ENCODE measurements at places on chromosomes 2 and 18. TPM values are rescaled to one million over a fixed set of nuclear protein-coding genes. Genes with fewer than 3 reads are reported as not detected.
A peak's percentile ranks its signal among the peaks of the same experiment; 100 is the strongest.

- no peak for DNase-seq
These were observed 112.5 kb upstream of the ARHGAP28 start for GRCh38 chr18:6616981-6617380.

GRCh38 chr18:51568151-51568550 is 370.7 kb upstream of the MEX3C start:
- no peak for DNase-seq

DNA sequence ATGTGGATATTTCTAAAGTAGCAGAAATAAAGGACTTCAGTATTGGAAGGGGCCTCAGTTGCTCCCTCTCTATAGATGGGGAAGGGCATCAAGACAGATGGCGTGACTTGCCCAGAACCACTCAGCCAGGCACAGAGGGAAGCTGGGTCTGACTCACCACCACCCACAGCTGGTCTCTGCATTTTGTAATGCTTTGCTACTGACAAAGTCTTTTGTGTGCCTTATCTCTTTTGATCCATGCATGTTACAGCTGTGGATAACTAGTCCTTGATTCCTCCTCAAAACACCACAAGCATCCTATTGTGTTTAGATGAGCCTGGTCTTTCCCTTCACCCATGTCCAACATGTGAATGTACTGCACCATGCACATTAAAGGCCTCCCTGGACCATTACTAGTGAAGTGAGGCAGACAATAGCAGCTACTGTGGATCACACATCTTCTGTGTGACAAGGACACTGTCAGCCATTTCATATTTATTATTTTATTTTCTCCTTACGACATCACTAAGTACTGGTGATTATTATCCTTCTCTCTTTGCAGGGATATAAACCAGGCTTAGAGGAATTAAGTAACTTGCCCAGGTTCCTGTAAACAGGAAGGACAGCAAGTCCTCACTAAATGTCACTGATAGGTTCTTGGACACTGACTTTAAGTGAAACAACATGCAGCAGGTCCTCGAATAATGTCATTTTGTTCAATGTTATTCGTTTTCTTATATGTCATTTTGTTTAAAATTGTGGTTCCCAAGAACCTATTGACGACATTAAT is 29.6 kb upstream of the IL37 start:
- DNase-seq = peak; percentile 94

DNA sequence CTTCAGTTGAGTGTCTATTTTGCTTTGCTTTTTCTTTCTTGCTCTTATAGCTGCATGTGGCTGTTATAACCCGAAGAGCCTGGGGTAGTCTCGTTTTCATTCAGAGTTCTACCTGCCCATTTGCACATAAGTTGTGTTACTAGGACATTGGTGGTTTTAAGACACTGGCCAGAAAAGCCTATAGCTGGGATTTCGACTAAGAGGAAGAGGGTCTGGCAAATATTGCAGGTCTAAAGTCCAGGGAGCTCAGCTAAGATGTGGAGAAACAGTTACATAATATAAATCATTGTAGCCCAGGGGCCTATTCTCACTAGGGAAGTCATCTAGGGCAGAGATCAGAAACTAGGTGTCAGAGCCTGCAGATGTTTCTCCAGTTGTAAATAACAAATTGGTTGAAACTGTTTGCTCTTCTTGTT is 120.8 kb downstream of the BABAM2 start:
- no peak for DNase-seq

GRCh38 chr18:9705183-9705829 is 2.8 kb upstream of the RAB31 start:
- no peak for DNase-seq

DNA sequence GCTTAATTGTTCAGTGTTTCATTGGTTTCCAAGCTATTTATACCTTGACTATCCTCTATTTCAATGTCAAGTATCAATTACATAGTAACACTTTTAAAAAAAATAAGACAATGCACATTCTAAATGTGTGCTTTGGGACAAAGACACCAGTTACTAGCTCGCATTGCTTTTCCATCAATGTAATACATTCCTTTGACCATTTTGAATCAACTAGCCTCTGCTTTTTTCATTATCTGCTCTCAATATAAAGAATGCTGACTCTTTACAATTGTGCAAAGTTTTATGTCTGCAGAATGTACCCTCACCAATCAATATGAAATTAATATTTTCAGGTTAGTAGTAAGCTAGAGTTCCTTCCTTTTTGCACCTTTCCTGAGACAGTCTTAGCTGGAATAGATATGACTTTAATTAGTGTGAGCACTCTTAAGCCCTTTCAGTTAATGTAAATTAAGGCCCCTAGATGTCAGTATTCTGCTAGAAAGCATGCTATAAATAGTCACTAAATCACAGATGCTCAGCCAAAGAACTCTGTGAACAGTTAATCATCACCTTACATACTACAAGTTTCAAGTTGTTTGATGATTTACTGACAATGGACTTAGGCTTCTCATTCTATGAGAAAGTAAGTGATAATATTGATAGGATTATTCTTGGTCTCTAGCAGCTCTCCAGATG is 413.6 kb downstream of the PTH2R start:
- no peak for DNase-seq

GRCh38 chr2:81549646-81550045 is 1245.1 kb upstream of the LRRTM1 start:
- DNase-seq = no peak

- no peak for DNase-seq
These were observed 307.8 kb upstream of the CELF4 start for GRCh38 chr18:37873416-37873815.

- peak; percentile 81 for DNase-seq
These were observed 410 bp upstream of the TGIF1 start for GRCh38 chr18:3449512-3450011.

DNA sequence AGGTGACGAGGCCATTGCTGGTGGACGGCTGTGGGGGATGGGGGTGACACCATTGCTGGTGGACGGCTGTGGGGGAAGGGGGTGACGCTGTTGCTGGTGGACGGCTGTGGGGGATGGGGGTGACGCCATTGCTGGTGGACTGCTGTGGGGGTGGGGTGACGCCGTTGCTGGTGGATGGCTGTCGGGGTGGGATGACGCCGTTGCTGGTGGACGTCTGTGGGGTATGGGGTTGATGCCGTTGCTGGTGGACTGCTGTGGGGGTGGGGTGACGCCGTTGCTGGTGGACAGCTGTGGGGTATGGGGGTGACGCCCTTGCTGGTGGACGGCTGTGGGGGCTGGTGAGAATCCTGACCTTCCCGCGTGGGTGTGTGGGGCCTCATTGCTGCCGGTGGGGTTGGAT is 47.1 kb downstream of the CTDP1 start:
- no peak for DNase-seq

- DNase-seq = no peak
These were observed 783 bp downstream of the BUB1 start for GRCh38 chr2:110677080-110677479.

DNA sequence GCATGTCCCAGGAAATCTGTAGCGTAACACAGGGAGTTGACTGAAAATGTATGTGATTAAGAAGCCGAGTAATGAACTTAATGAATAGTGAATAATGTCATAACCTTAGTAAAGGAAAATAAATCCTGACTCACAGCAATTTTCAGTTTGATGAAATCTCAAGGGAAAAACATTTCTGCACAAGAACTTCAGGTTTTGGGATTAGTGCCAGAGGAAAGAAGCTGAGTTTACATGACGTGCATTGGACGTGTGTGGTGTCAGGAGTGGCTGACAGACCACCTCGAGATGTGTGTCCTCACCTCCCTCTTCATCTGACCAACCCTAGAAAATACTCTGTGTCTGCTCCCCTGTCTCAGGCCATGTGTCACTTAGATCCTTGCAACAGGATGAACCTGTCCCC is 39.1 kb downstream of the VWA3B start:
- no peak for DNase-seq

DNA sequence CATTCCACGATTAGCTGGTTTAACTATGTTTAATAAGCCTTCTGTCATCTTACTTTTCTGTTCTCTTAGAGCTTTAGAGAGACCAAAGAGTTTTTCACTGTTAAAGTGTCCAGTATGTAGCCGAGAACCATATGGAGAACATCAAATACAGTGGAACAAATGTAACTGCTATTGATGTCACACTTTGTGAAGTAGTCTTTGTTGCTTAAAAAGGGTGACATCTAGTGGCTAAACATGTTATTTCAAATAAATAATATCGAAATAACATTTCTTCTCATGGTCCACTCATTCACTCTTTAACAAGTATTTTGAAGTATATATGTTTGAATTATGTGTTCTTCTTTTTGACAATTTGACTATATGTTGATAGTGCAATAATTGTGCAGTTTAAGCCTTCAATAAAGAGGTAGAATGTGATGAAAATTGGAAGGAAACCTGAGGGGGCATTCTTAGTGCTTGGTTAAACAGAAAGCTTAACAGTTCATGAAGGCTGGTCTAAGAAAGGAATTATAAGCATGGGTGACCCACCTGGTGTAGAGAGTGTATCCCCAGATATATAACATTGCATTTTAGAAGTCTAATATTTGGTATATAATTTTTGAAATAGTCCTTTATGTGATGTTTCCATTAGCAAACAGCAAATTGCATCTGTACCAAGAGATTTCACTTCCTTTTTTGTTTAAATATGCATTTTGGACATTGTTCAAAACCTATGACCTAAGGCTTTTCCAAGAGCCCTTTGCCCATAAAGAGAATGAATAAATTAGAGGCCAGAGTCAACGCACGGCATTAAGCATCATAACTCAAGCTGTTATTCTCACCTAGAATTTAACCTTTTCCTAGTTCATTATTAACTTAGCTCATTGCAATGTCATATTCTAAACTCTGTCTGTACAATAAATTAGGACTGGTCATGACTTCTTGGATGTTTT is 112.1 kb downstream of the KYNU start:
- DNase-seq = peak; percentile 54

- peak; percentile 95 for DNase-seq
These were observed 722 bp downstream of the BAZ2B start for GRCh38 chr2:159615367-159616285.

DNA sequence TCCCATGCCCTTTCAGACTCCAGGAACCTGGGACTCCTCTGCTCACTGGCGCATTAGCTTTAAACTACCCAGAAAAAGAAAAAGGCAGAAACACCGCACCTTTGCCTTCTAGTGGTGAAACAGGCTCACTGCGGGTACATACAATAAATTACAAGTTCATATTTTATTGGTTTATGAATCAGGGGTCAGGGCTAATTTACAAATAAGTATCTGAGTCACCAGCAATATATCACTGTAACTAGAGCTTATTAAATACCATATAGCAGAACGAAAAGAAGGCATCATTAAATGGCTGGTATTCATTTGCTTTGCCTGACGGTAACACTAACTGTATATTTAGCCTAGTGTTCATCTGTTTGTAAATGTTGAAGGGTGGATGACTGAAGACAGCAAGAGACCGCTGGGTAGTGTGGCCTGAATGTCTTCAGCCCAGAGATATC is 26.9 kb upstream of the DTNB start:
- peak; percentile 56 for DNase-seq

- DNase-seq = no peak
These were observed 58.4 kb upstream of the ETAA1 start for GRCh38 chr2:67338601-67339233.

DNA sequence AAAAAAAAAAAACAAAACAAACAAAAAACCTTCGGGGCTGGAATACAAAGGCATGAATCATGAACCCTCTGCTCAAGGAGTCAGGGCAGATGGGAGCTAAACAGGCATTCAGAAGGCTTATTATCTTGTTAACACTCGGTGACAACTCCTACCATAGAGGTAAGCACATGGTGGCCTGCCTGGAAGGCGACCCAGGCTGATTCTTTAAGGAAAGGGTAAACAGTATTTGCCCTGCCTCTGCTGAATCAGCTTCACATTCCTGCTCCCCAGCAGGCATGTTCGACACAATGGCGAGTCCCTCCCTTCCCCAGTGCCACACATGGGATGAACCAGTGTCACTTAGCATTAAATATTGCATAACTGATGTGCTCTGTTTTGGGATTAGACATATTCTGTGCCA is 191.9 kb downstream of the ARL4C start:
- DNase-seq = peak; percentile 41

DNA sequence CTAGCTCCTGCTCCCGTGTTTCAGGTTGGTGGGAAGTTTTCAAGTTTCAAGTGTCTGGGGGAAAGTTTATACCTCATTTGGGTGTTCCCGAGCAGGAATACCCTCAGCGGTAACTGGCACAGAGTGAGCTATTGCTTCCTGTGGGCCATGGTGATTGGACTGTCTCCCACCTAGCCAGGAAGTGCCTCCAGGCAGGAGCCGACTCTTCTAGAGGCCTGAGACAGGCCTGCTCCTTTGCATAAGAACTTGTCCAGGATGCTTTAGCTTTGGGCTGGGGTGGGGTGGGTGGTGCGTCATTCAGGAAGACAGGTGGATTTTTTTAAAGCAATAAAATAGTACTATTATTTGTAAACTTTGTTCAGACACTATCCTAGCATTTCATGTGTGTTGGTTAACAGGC is 23.5 kb upstream of the DNMT3A start:
- peak; percentile 11 for DNase-seq

GRCh38 chr18:46322411-46322891 is 218.3 kb downstream of the HAUS1 start:
- no peak for DNase-seq

- DNase-seq = no peak
These were observed 454.1 kb downstream of the MEIS1 start for GRCh38 chr2:66888791-66889631.

GRCh38 chr2:85095094-85095493 is 38.1 kb upstream of the TCF7L1 start:
- DNase-seq = no peak

DNA sequence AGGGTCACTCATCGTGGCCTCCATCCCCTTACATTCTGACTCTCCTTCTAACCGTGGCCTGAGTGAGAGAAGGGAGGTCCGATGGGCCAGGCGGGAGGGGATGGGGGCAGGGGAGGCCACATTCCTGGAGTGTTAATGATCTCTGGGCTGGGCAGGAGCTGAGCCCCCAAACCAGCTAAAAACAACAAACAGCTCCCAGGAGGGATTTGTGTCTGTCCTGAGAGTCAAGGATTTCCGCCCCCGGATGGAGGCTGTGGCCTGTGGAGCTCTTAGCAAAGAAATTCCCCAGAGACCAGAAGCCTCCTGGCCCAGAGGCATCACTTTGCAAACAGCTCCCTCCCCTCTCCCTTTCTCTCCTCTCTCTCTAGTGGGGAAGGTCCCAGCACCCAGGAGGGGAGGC is 23.5 kb downstream of the EMX1 start:
- no peak for DNase-seq

DNA sequence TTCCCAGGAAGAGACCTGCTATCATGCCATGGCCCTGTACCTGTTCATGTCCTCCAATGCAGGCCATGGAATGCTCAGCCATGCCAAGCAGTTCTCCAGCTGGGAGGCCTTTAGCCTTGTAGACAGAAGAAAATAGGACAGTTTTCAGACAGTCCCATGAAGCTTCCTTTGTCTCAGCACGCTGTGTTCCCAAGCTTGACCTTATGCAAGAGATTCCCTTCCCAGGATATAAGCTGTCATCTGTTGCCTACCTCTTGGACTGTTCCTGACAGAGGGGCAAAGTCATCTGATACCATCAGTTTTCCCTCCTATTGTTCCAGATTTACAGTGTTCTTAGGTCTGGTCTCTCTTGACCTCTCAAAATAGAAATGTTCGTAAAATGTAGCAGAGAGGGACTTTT is 96.6 kb upstream of the EML6 start:
- DNase-seq = no peak

Gene SPATA3
- total RNA-seq = not detected

Gene ASAP2
- 26.2 TPM for total RNA-seq

Gene STPG4
- not detected for total RNA-seq

Gene CTAGE1
- not detected for total RNA-seq

Gene CHRND
- total RNA-seq = not detected

Gene ITPRID2
- total RNA-seq = 135 TPM

Gene RFTN2
- total RNA-seq = 13.3 TPM

Gene CSRNP3
- total RNA-seq = 0.44 TPM

Gene PCARE
- not detected for total RNA-seq

Gene GPR155
- total RNA-seq = 0.65 TPM

Measured in lung microvascular endothelial cell (primary cell).